Lung microvascular endothelial cell (primary cell): ENCODE measurements at places on chromosomes 2 and 18.

DNA sequence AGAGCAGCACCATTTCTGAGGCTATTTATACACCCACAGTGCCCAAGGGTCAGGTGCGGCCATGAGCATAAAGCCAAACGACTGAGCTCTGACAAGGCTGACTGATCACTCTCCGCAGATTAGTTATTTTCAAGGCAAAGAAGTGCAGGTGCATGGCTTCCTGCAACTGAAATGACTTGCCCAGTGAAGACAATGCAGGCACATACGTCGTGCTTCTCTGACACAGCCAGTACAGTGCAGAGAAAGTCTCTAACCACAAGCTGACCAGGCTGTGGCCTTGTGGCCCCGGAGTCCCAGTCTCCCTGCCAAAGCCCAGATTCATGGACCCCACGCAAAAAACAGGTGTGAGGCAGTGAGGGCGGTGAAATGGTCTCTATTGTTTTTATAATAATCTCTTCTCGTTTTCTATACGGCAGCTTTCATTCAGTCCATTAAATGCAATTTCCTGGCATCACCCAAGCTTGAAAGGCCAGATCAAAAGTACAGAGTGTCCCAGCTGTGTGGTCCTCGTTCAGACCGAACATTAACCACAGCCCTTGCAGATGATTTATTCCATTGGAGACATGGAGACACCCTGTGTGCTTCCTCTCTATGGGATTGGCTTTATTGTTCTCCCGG is 447.0 kb upstream of the ID2 start:
- DNase-seq = no peak

DNA sequence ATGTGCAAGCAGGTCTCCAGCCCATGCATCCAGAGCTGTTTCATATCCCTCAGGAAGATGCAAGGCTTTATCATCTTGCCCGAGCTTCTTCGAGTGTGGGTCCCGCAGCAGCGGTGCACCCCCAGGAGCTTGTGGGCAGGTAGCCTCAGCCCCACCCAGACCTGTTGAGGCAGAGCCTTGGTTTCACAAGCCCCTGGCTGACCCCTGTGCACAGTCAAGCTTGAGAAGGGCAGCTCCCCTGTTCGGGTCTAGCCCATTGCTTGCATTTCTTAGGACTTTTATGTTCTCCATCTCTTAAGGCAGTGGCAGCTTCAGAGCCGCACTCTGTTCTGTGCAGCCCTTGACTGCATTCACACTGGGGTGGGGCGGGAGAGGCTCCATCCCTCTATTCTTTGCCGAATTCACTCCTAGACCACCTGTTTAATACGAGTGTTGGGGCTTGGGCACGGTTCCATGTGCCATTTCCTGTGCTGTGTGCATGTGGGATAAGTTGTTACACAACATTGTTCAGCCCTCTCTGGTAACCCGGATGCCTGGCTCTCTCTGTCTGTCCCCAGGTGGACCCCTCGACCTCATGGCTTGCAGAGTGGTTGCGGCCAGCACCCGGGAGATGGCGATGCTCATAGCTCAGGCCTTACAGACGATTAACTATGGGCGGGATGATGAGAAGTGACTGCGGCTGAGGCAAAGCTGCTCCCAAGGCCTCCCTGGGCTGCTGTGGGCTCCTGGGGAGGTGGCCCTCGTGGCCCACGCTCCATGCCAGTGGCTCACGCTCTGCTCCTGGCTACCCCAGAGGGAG is 48.7 kb downstream of the IMPA2 start:
- DNase-seq = no peak

GRCh38 chr2:219060821-219061791 is at the start of gene IHH:
Gene IHH, minus strand, starts transcription at chr2:219060921. Its CDS starts 454 bp downstream, at chr2:219060467.
- peak; percentile 24 for DNase-seq

DNA sequence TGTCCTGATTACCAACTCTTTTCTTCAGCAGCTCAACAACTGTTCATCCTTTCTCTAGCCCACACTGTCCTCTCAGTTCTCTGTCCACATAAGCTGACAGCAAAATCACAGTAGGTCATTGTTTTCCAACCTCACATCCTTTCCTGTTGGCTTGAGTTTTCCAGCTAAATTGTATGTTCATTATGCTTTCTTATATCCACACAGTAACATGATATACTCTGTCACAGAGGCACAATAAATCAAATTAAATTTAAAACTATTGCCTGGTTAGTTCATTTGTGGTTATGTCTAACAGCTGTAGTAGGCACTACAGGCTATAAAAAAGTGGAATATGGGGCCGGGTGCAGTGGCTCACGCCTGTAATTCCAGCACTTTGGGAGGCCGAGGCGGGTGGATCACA is 179.9 kb downstream of the ETAA1 start:
- DNase-seq = no peak

- peak; percentile 55 for DNase-seq
Measured at GRCh38 chr18:37270038-37270665, 295.4 kb downstream of the CELF4 start.

GRCh38 chr2:88967844-88968243 is 276.4 kb downstream of the RPIA start:
- peak; percentile 12 for DNase-seq

DNA sequence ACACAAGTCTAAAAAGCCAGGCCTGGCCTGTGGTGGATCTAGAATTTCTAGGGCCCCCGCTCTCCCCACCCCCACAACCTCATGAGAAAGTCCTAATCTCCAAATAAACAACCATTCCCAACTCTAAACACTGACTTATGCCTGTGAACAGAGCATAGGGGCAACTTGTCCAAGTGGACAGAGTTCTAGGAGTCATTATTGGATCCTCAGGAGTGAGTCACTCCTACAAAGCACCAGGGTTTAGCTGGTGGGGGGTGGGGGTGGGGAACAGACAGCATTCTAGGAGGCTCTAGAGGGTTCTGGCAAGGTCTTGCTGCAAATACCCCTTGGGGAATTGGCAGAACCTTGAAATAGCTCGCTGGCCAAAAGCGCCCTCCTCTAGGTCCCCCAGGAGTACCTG is 83.3 kb downstream of the ZCCHC2 start:
- DNase-seq = no peak
